ENCODE measurements at places on chromosomes 6 and 20.

GRCh38 chr20:9186396-9186795 is 117.5 kb downstream of the PLCB4 start:
- DNase-seq: no peak

DNA sequence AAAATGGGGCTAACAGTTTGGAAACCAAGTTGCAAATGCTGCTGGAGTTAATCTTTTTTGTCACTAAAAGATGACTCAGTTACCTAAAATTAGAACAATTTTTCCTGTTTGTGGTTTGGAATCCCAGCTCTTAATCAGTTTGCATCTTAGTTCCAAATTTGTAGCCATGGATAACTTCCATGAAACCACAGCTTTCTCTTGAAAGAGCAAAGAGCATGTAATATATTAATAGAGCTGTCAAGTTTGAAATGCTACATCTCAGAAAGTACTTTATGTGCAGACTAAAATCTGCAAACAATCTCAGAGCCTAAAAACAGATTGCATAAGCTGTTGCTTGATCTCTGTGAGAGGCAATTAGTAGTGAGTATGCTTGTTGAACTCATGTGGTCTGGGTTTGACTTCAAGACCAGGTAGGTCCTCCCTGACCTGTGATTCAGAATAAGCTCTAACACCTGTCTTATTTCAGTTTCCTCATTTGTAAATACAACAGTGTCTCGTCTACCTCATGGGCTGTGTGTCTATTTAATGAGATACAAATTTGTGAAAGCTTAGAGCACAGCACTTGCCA is 23.5 kb downstream of the DHX35 start:
- peak; percentile 43 for DNase-seq

- DNase-seq: no peak
Measured at GRCh38 chr6:168686831-168687730, 246.1 kb downstream of the SMOC2 start.

- no peak for DNase-seq
Measured at GRCh38 chr20:10986586-10986985, 312.8 kb upstream of the JAG1 start.

DNA sequence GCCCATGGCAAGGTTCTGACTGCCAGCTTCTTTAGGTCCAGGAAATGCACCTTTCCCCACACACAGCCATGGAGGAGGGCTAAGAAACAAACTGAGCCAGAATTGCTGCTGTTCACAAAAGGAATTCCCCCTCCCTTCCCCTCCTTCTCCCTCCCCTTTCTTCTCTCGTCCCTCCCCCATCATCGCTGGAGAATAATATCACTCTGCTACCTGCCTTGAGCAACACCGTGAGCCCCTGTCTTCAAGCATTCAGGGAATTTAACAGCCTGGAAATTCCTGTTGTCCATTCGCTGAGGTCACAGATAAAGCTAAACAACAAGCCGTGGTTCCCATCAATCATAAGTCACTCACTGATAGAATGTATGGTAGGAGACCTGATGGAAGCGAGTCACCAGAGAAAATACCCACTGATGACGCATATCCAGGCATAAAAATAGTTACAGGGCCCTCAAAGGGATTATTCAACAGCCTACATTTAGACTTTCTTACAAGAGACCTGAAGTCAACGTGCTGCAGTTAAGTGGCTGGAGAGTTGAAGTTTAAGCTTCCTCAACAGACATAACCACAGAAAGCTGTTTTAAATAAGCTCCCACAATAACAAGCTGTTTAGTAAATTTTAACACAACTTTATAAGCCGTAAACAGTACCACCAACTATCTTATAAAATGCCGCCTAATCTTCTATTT is 59.7 kb downstream of the HIVEP2 start:
- DNase-seq: peak; percentile 40

DNA sequence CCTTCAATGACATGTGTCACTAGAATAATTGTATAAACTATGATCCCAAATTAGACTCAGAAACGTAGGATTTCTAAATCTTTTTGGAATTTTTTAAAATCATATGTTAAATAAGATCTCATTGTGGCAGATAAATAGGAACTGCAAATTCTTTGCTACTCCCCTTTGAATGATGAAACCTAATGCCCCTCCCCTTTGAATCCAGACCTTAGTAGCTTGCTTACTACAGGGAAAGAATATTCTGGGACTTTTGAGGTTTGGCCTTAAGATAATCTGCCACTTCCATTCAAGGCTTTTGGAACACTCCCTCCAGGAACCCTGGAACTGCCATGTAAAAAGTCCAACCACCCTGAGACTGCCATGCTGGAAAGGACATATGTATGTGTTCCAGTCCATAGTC is 7.1 kb downstream of the TDP2 start:
- DNase-seq: no peak

DNA sequence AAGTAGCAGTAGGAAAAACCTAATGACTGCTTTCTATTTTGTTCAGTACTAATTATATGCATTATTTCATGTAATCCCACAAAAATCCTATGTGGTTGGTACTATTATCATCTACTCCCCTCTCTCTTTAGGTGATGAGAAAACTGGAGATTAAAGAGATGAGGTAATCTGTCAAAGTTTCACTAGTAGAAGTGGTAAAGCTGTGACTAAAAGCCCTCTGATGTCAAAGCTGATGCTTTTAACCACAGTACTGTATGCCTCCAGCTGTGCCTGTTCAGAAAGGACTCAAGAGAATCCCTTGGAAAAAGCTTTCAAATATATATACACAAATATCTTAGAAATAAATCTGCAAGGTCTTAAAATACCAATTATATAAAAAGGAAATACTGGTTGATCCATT is 38.0 kb downstream of the PHIP start:
- no peak for DNase-seq

GRCh38 chr6:11632231-11632630 is 94.7 kb downstream of the TMEM170B start:
- no peak for DNase-seq

GRCh38 chr20:36017048-36017951 is 48.9 kb downstream of the CNBD2 start:
- peak; percentile 68 for DNase-seq

DNA sequence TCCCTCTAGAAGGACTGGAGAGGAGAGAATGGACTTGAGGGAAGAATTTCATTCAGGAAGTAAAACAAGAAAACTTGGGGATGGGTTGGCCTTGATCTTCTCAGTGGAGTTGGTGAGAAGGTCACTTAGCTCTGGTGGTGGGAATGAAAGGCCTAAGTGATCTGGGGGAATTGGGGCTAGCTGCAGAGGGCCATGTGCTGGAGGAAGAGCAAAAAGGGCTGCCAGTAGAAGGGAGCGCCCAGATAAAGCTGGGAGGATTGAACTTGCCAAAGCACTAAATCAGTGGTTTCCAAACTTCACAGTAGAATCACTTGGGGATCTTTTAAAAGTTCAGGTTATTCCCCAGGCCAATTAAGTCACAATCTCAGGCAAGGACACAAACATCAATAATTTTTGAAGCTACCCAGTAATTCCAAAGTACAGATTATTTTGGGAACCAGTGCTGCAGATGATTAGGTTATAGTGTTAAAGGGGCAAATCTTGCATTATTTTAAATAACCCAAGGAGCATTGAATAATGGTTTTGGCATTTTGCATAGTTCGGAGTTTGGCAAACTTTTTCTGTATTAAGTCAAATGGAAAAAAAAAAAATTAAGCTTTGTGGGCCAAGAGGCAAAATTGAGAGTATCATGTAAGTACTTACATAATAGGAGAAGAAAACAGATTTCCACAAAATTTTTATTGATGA is 36.5 kb upstream of the RFPL4B start:
- no peak for DNase-seq

DNA sequence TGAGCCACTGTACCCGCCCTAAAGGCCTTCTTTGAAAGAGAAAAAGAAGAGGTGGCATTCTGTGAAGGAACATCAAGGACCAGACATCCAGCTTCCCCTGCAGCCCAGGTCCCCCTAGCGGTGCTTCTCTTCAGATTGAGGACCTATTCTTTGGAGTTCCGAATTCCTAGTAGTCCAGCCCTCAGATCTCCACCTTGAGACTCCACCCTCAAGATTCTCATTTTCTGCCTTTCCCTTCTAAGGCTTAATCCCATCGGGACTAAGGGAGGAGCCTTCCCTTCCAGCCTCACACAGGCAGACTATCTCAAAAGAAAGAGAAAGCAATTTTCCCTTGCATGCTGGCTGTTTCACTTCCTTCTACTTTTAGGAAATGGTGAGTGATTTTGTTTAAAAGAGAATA is 32.5 kb downstream of the MUC22 start:
- DNase-seq: peak; percentile 39
